Neural crest cell (in vitro differentiated cells): ENCODE measurements at places on chromosomes 2 and 18.

- DNase-seq: no peak
These were observed 28.4 kb downstream of the CFLAR start for GRCh38 chr2:201144101-201145051.

- DNase-seq: no peak
These were observed 95.7 kb downstream of the ARMC9 start for GRCh38 chr2:231294116-231294515.

DNA sequence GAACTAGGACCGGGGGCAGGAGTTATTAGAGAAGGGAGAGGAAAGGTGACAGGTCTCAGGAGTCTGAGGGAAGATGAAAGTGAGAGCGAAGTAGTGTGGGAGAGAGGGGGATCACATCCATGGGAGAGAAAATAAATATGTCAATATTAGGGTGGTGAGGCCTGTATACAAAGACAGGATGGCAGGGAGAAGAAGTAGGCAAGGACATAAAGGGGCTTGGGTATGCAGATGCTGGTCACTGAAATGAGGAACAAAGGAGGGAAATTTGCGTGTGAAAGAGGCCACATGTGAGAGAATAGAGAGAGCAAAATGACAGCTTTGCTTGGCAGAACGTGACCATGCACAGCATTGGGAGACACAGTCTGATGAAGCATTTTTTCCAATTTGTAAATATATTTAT is 13.6 kb downstream of the METAP1D start:
- no peak for DNase-seq

DNA sequence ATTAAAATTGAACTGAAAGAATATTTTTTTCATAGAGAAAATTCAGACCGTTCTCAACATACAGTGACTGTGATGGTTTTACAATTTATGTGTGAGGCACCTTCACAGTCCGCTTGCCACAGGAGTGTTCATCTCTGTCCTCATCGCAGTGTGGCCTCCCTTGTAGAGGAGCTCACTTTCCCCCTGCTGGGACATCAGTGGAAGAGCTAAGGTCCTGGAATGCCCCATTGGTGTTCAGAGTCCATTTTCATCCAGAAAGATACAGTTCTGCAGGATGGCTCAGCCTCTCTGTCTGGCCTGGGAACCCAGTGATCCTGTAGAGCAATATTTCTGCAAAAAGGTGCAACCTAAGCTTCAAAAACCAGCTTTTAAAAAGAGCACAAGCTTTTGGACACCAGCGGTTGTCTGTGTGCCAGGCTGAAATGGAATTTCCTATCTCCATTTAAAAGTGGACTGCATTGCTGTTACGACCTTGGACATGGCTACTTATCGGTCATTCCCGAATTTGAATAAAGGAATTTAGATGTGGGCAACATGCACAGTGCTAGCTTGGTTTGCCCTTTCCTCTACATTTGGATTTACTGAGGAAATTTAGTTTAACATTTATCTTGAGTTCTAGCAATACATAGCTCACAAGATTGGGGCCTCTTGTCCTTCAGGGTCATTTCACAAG is 26.7 kb upstream of the FAM237A start:
- DNase-seq: no peak

- DNase-seq: no peak
These were observed 271.8 kb upstream of the TFPI start for GRCh38 chr2:187826023-187826422.

GRCh38 chr2:220127311-220127710 is 499.9 kb downstream of the SLC4A3 start:
- no peak for DNase-seq

DNA sequence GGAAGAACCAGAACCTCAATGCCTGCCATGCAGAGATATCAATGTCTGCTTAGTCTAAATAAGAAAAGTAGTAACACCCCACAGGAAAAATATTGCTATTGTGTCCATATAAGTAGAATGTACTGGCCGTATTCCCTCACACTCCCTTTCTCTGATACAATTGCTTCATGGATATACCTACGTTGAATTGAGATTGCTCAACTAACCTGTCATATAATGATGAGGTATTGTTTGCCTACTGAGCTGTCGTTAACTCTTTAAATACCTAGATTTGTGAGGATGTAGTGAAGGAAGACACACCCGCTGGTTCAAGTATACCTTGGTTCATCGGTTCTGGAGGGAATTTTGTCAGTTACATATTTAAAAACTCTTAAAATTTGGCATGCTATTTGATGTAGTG is 480.7 kb upstream of the TCF4 start:
- DNase-seq: no peak

- DNase-seq: no peak
These were observed 19.2 kb downstream of the CCDC138 start for GRCh38 chr2:108805782-108806181.

DNA sequence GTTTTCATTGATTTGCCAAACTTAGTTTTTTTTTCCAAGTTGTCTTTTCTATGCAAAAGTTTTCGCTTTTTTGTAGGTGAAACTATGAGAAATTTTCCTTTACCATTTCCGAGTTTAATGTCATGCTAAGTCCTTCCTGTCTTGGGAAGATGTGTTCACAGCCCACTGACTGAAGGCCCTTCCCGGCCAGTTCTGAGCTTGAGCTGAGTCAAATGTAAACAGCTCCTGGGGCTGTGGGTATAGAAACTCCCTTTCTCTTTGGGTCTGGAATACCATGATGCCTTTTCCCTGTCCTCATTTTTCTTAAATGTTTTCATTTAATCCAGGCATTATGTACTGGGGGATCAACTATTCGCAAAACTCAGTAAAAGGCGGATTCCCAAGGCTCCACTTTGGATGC is 69.8 kb upstream of the IL1R1 start:
- no peak for DNase-seq

- no peak for DNase-seq
These were observed 3.1 kb downstream of the ARHGAP25 start for GRCh38 chr2:68737711-68738110.
